ENCODE measurements at places on chromosomes 12 and 14.
A peak's percentile ranks its signal among the peaks of the same experiment; 100 is the strongest.

GRCh38 chr14:24036169-24036962 is 15.4 kb upstream of the CARMIL3 start:
- peak; percentile 45 for DNase-seq

- DNase-seq, result no peak
These were observed 21.5 kb upstream of the NUDT4 start for GRCh38 chr12:93356214-93356613.

- no peak for DNase-seq
These were observed 28.8 kb upstream of the HIGD1C start for GRCh38 chr12:50923361-50924130.

- DNase-seq, result no peak
These were observed 24.9 kb upstream of the CCDC63 start for GRCh38 chr12:110821917-110822316.

DNA sequence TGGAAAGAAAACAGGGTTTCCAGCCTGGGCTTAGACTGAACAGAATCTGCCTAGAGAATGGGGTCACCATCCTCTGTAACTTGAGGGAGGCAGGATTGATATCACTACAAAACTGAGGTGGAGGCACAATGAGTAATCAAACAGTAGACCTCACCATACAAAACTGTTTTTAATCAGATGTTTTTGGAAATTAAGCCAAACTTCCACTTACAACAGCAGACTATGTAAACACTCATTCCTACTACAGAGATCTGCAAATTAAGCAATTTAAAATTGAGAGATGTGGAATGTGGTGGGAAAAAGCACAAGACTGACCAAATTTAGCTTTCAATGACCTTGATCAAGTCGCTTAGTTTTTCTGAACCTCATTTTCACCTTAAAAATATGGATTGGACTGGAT is 104.3 kb upstream of the SLC38A4 start:
- DNase-seq, result no peak

DNA sequence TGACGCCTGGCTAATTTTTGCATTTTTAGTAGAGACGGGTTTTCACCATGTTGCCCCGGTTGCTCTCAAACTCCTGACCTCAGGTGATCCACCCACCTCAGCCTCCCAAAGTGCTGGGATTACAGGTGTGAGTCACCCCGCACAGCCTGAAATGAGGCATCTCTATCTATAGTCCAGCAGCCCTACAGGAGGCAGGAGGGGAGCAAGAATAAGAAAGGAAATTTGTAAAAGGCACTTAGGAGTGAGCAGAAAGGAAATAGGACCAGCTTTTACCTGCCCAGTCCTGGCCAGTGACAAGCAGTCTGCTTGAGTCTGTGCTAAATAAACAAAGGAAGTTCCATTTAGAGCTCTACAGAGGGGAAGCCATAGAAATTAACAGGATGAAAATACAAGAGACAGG is 15.0 kb upstream of the PSMA6 start:
- DNase-seq, result no peak

- DNase-seq, result no peak
These were observed 131.8 kb downstream of the SCARB1 start for GRCh38 chr12:124731869-124732268.

DNA sequence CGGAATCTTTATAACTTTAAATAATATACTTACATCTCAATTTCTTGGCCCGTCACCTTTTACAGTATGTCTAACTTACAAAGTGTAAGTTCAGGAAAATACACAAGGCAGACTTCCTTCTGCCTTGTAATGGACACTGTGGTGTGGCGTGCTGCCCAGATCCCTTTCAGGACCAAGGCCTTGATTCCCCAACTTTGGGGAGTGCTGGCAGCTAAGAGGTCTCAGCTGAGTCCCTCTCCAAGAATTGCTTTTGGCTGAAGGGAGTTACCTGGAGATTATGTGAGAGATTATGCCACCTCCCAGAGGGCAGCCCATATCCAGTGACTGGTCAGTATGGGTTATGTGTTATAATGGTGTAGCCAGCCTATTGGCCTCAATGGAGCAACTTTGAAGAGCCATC is 21.2 kb upstream of the BATF start:
- no peak for DNase-seq

GRCh38 chr12:25254271-25254880 is 3.6 kb upstream of the KRAS start:
- DNase-seq, result no peak

- DNase-seq, result no peak
These were observed 227.4 kb downstream of the NEDD1 start for GRCh38 chr12:97134495-97134894.

GRCh38 chr12:124322271-124322998 is 27.5 kb downstream of the RFLNA start:
- no peak for DNase-seq

GRCh38 chr12:101055940-101056339 is 154.1 kb downstream of the SLC5A8 start:
- no peak for DNase-seq

GRCh38 chr14:99633141-99633540 is 11.8 kb upstream of the HHIPL1 start:
- no peak for DNase-seq

- peak; percentile 23 for DNase-seq
These were observed 60.6 kb downstream of the GUCY2C start for GRCh38 chr12:14635776-14636175.

DNA sequence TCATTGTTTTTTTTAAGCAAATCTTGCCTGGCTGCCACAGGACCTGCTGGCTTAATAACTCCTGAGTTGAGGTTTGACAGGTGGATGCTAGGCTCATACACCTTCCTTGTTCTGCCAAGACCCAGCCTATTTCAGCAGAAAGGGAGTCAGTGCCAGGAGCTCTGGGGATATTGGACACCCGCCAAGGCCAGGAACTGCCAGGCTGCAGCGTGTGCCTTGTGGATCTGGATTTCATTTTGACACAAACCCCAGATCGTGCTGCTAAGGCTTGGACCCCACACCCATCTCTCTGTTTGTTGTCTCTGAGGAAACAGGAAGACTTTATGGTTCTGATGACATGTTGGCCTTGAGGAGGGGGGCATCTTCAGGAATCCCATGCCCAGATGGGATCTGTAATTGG is 44.4 kb upstream of the PRIMA1 start:
- DNase-seq, result no peak

GRCh38 chr14:101025696-101026095 is 122.2 kb upstream of the RTL1 start:
- no peak for DNase-seq

- no peak for DNase-seq
These were observed 92.7 kb downstream of the LMO3 start for GRCh38 chr12:16513231-16513630.

DNA sequence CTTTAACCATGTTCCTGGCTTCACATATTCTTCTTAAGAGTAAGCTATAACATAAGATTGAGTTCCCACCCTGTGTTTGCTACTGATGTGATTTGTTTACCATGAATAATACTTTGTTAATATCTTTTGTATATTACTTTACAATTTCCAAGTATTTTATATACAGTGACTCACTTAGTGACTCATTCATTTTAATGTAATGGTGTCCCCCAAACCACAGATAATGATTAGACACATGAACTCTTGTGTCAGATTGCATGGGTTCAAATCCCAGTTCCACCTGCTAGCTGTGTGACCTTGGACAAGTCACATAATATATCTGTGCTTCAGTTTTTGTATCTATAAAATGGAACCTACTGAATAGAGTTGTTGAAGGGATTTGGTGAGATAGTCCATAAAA is 76.1 kb downstream of the MYF5 start:
- no peak for DNase-seq

GRCh38 chr12:124185971-124186686 is 108.8 kb upstream of the RFLNA start:
- no peak for DNase-seq

DNA sequence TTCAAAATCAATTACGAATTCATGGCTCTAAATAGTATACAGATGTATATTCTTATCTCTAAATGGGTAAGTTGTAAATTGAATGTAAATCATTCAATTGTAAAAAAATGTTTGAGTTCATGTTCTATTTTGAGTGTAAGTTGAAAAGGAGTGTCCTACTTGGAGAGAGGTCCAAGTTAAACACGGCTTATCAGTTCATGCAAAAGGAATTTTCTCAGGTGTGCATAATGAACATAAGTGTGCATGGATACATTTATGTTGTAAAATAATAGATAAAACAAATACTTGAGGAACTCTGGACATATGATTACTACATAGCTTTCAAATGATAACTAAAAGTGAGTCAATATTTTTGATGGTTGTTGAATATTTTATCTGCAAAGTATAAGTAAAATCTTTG is 79.5 kb downstream of the PPFIA2 start:
- no peak for DNase-seq

DNA sequence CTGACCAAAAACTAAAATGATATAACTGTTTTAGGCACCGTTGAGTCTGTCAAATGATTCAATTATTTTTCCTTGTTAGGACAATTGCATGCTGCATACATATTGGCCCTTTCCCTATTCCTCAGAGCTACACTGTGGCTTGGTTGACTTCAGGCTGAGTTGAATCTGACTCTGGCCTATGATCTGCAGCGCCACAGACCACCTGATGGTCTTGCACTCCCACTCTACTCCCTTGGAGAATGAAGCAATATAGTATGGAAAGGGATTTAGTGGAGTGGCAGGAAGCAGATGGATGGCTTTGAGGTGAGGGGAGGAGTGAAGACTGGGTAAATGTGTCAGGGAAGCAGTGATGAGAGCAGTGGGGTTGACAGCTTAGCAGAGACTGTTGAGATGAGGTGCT is 579.0 kb upstream of the STXBP6 start:
- DNase-seq, result no peak
